Activated CD8-positive, alpha-beta memory T cell treated with anti-CD3 and anti-CD28 coated beads for 1 hour (primary cell): ENCODE measurements at places on chromosomes 12 and 14.

GRCh38 chr14:34177466-34177865 lies 226.6 kb upstream of the EGLN3 start:
- no peak for DNase-seq

DNA sequence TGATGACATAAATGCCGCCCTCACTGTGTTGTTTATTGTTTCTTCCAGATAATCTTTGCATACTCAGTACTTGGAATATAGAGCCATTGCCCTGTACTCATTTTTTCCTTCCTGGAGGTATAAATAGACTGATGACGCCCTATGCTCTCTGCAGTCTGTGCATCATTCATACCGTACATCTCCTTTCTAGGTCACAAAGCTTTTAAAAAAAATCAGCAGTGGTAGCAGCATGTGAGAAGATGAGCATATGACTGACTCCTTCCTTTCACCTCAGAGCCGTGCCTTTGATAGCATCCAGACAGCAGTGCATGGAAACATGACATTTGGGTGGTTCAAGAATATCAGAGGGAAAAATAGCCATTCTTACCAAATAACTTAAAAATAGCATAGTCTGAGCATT lies 77.3 kb downstream of the PDE3A start:
- DNase-seq = no peak

- DNase-seq = no peak
Observed at GRCh38 chr12:39123580-39124253, 218.3 kb upstream of the CPNE8 start.

DNA sequence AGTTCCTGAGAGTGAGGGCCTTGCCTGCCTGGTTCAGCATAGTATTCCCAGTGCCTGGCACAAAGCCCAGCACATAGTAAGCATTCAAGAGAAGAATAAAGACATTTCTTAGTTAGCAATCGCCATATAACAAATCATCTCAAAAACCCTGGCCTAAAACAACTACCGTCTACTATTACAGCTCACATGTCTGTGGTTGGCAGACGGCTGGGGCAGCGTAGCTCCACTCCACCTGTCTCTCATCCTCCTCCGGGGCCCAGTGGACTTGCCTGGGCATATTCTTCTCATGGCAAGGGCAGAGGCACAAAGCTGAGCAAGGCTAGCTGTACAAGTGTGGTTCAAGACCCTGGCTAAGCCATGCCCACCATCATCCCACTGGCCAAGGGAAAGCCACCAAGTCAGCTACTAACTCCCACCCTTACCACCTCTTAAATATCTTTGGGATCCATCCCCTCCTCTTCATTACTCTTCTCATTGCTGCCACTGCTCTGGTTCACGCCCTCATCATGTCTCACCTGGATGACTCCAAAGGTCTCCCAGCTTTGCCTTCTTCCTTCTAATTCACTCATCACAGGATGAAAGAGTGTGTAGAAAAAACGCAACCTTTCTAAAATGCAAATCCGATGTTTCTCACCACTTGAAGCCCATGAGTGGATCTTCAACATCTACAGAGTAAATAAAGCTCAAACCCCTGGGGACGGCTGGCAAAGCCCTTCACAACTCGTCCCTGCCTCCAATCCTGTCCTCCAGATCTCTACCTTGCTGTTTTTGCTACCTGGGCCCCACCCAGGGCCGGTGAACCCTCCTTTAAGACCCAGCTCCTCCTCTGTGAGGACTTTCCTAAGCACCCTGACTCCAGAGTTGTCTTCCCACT lies 10.4 kb downstream of the TMEM229B start:
- DNase-seq = no peak

DNA sequence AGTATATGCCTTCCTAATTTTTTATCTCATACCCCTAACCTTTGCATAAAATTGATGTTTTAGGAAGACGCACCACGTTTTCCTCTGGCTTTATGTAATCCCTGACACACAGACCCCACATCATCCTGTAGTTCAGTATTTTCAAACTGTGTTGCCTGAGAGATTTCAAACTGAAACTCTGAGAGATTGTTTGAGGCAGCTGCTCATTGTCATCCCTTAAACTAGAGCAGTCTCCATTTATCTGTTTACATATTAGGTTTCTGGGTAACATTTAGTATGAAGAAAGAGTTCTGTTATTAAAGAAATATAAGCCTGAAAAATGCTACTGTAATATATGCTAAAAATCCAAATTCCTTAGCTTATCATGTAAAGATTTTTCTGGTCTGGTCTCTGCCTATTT lies 24.3 kb downstream of the MNAT1 start:
- DNase-seq = no peak

DNA sequence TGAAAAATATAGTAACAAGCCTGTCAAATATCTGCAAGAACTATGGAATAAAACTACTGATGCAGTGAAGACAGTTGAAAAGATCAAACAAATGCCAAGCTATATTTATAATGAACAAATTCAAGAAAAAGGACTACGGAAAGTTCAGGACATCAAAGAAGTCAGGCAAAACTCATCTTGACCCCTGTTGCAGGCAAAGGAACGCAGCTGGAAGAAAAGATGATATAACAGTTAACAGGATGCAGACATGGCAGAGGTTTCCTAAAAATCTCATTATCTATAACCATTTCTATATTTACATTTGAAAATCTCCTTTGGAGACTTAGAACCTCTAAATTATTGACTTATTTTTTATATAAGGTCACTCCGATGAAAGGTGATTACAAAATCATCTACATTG lies 34.1 kb downstream of the MDM2 start:
- DNase-seq = no peak

DNA sequence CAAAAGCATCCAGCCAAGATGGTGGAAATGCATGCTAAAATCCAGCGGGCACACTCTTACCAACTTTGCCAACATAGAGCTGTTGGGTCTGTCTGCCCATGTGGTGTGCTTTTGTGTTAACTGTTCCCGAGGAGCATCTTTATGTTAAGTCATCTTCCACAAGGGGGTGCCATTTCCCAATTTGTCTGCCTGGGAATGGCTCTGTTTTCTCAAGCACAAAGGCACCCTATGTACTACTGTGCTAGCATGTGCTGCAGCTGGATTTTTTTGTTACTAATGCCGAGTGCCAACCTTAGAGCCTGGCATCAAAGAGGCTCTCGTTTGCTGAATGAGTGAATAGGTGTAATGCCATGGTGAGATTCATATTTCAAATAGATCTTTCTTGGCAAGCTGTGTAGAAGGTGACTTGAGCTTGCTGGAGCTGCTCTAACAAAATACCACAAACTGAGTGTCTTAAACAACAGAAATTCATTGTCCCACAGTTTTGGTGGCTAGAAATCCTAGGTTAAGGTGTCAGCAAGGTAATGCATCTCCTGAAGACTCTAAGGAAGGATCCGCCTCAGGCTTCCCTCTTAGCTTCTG lies 74.3 kb downstream of the TRHDE start:
- no peak for DNase-seq

DNA sequence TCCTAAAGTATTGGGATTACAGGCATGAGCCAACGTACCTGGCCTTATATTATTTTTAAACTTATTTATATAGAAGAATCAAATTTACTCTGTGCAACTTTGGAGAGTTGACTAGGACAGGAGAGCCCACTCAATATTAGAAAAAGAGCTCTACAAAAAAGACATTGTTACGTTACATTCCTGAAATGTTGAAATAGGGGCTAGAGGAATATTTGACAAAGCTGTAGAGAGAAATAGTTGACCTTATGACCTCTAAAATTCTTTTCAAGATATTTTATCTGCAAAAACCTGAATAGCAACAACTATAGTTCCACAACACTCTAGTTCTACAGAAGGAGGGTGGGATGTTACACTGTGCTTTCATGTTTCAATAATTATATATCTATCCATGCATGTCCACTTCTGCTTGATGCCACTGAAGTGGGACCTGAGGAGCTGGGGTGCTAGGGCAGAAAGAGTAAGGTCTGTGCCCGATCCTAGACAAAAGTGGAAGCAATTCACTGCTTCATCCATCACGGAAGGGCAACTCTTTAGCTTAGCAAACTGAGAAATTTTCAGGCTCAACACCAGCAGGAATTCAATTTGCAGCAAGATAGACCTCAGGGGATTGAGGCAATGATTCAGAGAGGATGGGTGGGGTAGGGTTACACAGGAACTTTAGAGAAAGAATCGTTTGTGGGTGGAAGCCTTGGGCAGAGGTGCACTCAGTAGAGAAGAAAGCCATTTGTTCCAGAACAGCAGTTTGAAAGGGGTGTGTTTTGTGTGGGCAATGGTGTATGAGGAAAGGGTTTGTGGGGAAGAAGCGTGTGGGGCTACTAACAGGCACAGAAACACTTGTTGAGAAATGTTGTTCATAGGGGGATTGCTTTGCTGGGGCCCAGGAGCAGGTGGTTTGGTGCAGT lies 16.0 kb upstream of the RNASE10 start:
- DNase-seq = no peak

DNA sequence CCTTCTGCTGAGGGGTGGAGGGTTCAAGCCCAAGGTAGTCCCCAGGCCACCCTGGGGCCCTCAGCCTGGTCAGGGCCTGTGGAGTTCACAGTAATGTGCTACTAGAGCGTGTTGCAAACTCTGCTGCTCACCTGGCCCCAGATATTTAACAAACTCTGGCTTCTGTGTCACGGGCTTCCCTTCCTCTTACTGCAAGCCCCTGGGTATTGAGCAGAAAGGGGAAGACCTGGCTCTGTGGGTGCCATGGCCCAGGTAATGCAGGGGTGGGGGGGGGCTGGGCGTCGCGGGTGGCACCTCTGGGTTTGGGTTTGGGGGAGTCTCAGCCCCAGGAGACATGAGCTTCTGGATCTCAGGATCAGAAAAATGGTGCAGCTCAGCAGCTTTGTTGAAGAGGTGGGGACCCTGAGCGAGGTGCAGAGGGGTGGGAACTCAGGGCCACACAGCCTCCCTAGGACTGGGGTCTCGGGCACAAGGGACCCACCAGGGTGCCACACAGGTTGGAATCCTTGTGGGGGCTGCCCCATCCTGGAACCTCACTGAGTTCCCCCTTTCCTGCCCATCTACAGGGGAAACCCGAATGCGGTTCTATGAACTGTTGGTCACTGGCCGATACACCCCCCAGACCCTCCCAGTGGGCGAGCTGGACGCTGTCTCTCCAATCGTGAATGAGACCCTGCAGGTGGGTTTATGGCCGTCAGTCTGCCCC lies 4.0 kb downstream of the SETD1B start:
- DNase-seq = no peak

GRCh38 chr14:55963295-55963694 lies 154.9 kb upstream of the PELI2 start:
- DNase-seq = no peak

GRCh38 chr14:71361336-71361735 lies 454.1 kb downstream of the PCNX1 start:
- DNase-seq = no peak

DNA sequence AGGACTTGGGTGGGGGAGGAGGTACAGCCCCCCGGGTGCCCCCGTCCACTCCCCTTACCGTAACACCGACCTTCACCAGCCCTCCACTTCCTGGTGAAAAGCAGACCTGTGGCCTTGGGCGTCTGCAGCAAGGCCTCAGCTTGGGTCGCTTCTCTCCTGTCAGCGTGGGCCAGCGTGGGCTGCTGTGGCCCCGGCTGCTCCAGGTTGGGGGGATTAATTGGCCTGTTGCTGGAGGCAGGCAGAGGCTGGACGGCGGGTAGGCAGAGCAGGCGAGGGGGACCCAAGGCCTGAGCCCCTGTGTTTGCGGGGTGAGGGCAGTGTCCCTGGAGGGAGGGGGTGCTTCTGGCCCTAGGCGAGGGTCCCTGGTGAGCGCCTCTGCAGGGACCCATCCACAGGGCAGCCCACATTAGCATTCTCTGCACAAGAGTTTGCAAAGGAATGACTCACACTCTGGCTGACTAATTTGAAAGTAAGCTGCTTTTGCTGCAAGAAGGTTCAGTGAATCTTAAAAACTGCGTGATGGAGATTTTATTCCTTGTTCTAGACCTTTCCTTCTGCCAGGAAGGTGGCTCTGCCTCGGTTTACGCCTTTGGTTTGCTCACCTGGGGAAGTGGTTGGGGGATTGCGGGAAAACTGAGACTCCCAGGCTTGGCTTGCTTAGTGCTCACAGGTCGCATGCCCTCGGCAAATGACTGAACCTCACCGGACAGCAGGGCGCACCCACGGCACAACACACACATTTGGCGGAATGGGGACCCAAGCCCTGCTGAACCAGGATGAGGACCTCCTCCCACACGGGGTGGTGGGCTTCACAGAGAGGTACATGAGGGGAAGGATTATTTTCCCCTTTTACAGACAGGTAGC lies 37.9 kb upstream of the DLK1 start:
- DNase-seq = no peak

- no peak for DNase-seq
Observed at GRCh38 chr12:111773801-111774551, 7.2 kb downstream of the ALDH2 start.

GRCh38 chr14:59208224-59208814 lies 19.9 kb downstream of the DAAM1 start:
- no peak for DNase-seq

DNA sequence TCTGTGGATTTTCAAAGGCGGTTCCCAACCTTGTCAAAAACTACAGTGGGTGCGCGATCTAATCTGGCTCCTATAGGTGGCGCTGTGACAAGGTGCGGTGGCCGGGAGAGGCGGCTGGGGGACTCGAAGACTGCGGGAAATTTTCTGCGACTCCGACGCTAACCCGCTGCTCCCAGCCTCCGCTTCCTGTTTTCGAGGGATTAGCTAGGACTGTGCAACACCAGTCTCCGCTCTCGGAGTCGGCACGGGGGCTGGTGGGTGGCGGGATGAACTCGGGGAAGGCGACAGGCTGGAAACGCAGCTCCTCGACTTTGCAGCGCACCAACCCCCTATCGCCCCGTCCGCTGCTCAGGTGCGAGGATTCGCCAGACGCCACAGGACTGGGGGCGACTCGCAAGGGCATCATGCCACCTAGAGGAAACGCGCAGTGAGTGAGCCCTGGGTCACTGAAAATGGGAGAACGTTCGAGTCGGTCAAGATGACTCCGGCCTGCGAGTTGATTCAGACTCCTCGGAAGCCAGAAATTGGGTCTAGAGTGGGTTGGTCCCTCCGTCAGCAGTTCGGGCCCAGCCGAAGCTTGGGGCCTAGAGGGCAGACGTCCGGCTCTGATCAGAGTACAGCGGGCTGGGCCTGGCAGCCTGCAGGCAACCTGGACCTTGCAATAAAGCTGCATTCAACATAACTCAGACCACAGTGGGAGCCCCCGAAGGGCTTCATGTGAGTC lies 5.5 kb upstream of the PAX9 start:
- no peak for DNase-seq

DNA sequence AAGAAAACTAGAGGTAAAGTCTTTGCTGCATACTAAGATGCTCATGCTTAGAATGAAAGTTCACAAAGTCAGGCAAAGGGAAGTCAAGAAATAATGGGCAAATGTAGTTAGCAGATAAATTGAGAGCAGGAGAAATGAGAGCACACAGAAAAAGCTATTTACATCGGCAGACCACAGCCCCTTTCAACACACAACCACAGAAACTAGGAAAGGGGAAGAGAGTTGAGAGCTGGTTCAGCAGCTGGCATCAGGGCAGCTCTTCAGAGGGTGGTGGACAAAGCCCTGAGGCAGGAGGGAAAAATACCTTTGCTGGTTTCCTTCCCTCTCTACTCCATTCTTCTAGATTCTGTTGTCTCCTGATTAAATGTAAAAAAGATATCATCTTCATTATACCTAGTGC lies 95.4 kb upstream of the ANO4 start:
- no peak for DNase-seq

- DNase-seq = no peak
Observed at GRCh38 chr12:76451528-76451927, 103.3 kb upstream of the BBS10 start.
